Mesothelial cell of epicardium (in vitro differentiated cells): ENCODE measurements at places on chromosomes 13 and 19. TPM values are rescaled to one million over a fixed set of nuclear protein-coding genes. Genes with fewer than 3 reads are reported as not detected.

CBY2 gene
- not detected in 3 replicates for total RNA-seq

- no peak for DNase-seq
Measured at GRCh38 chr19:3129112-3129511, 6.7 kb upstream of the GNA15 start.

GRCh38 chr13:110924639-110924934 is 9.7 kb upstream of the ANKRD10 start:
- DNase-seq = no peak

GRCh38 chr13:44802491-44802890 is 186.8 kb downstream of the NUFIP1 start:
- no peak for DNase-seq

DNA sequence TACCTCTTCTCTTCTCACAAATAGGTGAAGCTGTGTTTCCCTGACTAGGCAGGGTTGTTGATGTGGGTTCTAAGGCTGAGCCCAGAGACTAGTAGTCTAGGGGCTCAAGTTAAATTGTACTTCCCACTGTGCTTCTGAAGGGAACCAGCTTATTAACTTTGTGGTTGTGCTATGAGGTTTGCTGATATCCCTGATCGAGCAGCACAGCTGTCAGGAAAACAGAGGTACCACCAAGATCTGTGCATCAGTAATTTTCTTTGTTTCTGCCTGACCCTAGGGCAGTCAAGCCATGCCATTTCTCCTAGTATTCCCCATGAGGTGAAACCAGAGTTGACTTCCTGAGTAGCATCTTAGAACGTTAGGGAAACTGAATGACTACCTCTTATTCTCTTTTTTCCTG is 853.8 kb upstream of the MIR17HG start:
- no peak for DNase-seq

DNA sequence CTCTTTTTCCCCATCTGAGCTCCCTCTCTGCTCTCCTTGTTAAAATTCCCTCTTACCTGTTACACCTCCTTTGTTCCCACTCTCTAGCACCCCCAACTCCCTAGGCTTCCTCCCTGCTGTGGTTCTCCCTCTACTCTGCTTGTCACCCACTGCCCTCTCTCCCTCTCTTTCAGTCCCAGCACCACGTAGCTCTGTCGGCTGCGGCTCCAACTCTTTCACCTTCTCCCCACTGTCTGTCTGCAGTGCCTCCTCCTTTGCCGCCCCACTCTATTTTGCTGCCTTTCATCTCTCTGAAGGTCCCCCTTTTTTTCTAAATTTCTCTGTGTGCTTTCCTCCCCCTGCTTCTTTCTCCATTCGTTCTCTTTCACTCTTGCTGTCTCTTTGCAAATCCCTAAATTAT is 1.1 kb downstream of the ZNF836 start:
- DNase-seq = no peak

NUMBL gene
- 35.0 to 42.5 TPM (median 39.2 TPM) in 3 replicates for total RNA-seq
